Stimulated activated CD8-positive, alpha-beta memory T cell treated with anti-CD3 and anti-CD28 coated beads, Interleukin-4, amount 100 ng/mL, for 24 hours (primary cell): ENCODE measurements at places on chromosomes 3 and 15.

DNA sequence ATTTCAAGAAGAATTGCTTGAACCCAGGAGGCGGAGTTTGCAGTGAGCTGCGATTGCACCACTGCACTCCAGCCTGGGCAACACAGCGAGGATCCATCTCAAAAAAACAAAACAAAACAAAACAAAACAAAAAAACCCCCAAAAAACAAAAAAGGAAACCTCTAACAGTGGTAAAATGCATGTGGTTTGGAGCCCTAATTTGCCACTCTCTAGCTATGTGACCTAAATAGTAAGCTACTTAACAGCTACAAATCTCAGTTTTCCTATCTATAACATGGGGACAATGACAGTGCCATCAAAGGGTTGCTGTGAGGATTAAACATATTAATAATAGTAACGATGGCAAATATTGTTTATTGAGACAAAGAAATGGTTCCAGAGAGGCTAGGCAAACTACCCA lies 119.4 kb upstream of the LMOD3 start:
- DNase-seq = no peak

DNA sequence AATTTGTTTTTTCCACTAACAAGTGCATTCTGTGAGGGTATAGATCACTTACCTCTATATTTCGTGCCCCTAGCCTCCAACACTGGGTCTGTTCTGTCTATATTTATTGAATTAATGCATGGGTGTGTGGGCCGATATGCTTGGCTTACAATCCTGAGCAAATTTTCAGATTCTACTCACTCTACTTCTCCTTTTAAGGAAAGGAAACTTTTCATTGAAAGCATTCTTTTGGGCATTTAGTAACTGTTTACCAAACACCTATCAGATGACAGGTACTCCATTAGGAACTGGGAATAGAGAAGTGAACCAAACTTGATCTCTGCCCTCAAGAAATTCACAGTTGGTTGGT lies 60.5 kb downstream of the TLE3 start:
- no peak for DNase-seq

DNA sequence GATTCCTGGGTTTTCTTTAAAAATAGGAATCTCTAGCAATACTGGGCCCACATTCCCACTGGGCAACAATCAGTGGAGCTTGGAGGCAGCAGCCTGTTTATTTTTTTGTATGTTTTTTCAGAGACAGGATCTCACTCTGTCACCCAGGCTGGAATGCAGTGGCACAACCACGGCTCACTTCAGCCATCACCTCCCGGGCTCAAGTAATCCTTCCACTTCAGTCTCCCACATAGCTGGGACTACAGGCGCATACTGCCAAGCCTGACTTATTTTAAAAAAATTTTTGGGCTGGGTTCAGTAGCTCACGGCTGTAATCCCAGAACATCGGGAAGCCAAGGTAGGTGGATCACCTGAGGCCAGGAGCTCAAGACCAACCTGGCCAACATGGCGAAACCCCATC lies 29.1 kb upstream of the GNB5 start:
- DNase-seq = no peak

- no peak for DNase-seq
Observed at GRCh38 chr3:8884630-8885290, 78.5 kb downstream of the RAD18 start.
